ENCODE measurements at places on chromosomes 7 and 10.

GRCh38 chr10:57014758-57015157, 653.7 kb upstream of the ZWINT start:
- no peak for DNase-seq

GRCh38 chr7:156703773-156704482, 63.4 kb downstream of the RNF32 start:
- no peak for DNase-seq

DNA sequence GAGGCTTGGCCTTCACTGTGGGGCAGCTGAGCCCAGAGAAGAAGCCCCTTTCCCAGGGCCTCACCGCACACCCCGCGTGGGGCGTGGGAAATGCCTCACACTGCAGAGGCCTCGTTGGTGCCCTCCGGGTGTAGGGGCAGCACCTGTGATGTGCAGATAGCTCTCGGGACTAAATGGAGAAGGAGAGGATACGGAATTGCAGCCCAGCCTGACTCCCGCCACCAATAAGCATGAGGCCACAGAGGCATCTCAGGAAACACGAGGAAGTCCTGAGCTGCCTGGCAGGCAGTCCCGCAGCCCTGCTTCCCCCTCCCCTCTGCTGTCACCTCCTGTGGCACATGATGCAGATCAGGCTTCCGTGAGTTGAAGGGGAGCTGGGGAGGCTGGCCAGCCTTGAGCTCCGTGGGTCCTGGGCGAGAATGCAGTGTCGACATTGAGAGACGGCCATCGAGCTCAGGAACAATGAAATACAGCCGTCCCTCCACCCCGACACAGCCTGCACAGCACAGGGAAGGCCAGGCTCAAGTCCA, 59.6 kb upstream of the PPP2R2D start:
- DNase-seq = no peak

DNA sequence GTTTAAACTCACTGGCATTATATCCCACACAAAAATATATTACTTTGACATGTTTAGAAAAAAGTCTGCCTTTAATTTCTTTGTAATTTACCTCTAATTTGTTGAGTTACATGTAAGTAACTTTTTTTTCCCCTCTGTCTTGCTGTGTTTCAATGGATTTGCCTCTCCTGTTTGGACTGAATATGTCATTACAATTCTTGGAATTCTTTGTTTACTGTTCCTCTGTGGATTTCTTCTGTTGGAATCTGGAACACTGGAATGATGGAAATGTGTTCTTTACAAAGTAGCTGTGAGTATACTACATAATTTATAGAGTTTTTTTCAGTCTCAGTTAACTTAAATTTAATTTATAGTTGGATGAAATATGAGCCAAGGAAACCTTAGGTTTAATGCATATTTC, 30.4 kb downstream of the SEPTIN7 start:
- no peak for DNase-seq

- no peak for DNase-seq
Measured at GRCh38 chr7:6387734-6388294, 59.9 kb downstream of the DAGLB start.

DNA sequence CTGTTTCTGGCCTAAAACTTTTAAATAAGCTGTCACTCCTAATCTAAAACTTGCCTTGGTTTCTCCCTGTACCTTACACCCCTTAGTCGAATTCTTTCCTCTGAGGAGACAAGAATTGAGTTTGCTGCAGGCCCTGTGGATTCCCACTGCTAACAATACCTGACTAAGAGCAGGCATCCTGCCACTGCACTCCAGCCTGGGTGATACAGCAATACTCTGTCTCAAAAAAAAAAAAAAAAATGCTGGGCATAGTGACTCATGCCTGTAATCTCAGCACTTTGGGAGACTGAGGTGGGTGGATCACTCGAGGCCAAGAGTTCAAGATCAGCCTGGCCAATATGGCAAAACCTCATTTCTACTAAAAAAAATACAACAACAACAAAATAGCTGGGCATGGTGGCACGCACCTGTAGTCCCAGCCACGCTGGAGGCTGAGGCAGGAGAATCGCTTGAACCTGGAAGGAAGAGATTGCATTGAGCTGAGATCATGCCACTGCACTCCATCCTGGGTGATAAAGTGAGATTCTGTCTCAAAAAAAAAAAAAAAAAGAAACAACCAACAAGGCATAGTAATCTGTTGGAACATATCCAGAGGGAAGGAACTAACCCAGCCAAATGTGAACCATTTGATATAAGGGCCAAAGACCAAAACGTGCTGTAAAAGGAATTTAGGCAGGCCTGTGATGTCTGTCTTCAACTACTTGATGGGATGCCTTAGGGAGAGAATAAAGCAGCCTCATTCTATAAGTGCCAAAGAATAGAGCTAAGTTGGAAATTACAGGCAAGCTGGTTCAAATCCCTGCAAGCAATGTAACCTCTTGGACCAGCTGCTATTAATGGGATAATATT, 732.7 kb upstream of the AUTS2 start:
- DNase-seq = no peak

DNA sequence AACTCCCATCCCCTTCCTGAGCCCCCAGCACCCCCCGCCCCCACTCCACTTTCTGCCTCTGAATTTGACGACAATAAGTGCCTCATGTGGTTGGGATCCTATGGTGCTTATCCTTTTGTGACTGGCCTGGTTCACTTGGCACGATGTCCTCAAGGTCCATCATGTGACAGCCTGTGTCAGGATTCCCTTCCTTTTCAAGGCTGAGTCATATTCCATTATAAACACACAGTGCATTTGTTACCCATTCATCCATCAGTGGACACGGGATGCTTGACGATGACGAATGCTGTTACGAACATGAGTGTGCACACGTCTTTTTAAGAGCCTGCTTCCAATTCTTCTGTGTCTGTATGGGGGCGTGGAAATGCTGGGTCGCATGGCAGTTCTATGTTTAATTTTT, 26.7 kb downstream of the SHH start:
- no peak for DNase-seq

- no peak for DNase-seq
Measured at GRCh38 chr7:20785157-20786048, 1.3 kb downstream of the SP8 start.

DNA sequence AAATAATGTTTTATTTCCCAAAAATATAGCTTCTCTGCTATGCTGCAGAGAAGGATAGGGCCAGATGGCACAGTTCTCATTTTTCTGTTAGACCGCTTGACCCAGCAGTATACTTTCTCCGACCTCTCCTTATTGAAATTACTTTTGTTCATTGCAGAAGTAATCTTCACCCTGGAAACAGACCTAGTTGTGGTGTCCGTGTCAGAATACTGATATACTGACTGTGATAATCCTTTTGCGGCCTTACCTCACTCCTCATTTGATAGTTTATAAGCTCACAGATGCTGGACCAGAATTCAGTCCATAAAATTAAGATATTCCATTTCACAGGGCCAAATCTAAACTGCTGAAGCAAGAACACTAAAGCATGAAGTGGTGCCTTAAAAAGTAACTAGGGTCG, 260.6 kb upstream of the DKK1 start:
- DNase-seq = no peak

DNA sequence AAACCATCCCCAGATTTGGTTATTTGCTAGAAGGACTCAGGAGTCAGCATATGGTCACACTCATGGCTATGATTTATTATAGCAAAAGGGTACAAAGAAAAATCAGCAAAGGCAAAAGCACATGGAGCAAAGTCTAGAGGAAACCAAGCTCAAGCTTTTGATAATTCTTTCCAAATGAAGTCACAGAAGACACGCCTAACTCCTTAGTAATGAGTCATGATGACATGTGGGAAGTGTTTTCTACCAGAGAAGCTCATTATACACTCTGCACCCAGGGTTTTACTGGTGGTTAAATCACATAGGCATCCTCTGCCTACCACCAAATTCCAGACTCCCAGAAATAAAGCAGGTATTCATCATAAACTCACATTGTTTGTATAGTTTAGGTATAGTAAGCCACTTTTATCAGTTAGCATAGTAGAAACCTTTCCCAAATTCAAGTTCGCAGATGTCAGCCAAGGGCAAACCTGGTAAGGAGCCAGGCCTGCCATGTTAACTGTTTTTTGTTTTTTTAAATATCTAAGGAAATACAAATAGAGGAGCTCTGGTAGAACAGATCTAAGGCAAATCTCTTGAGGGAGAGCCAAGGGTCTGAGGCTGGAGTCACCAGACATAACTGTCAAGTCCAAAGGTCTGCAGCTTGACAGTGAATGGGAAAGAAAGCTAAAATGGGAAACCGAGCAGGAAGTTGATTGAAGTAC, 15.4 kb upstream of the HIBADH start:
- DNase-seq = no peak

DNA sequence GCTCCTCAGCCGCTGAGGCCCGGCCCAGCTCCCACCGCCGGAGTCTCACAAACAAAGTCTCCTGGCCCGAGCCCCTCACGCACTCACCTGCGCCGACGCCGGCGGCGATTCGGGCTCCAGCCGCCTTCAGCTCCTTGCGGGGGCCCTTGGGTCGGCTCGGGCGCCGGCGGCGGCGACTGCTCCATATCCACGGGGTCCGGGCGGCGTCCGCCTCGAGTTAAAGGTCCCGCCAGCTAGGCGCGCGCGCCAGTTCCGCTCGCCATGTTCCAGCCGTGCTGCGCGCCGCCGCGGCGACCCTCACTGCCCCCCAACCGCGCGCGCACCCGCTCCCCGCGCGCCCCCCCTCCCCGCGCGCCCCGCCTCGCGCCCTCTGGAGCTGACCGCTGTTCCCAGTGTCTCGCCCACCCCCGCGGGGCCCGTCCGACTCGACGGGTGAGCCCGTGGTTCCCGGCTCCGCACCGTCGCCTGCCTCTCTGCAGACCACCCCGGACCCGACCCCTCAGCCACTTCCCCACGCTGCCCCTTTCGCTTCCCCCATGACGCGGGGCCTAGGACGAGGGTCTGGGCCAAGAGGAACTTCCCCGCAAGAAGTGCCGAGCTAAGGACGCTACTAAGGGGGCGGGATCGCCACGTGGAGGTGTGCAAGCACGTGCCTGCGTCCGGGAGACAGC, 396.1 kb downstream of the ZNF33B start:
- DNase-seq = no peak

DNA sequence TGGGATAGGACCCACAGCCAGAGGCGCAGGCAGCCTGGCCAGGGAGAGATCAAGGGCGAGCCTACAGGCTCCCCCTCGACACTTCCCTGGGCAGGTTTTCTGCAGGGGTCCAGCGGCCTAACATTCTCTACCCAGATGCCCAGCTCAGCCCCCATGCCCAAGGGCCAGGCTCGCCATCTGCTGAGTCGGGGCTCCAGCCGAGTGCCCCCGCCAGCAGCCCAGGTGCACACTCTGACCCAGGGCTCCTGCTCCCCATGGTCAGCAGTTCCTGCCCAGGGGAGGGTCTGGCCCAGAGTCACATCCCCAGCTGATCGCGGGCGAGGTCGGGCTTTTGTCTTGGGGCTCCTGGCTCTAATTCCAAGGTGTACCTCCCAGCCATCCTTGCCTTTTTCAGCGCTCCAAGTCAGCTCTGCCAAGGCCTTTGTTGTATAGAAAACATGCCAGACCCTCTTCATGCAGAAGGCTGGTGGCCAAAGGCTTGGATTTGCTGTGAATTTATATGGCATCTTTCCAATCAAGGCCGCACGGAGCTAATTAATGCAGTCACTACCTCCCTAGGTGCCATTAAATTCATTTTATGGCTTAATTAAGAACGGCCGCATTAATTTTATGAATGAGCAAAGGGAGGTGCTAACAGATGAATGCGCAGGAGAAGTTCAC, 120.6 kb downstream of the LRRC18 start:
- DNase-seq = no peak

GRCh38 chr10:80451132-80451531, 3.0 kb upstream of the TSPAN14 start:
- DNase-seq = no peak

- DNase-seq = no peak
Measured at GRCh38 chr7:106693677-106694353, 32.9 kb upstream of the CCDC71L start.

DNA sequence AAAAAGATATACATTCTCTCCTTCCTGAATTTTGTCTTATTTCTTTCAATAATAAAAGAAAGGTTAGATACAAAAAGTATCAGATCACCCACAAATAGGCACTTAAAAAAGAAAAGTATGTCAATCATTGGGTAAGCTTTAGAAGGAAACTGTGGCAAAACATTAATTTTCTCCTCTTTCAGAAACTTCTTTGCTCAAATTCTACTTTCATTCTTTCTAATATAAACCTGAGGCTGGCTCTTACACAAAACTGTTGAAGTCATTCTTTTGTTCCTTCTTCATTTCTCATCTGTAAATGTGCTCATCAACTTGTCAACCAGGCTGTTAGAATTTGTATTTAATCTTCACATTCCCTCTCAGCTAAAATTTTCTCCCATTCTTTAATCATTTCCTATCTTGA, 124.6 kb downstream of the LRRN3 start:
- no peak for DNase-seq

- no peak for DNase-seq
Measured at GRCh38 chr10:44261710-44262455, 123.0 kb downstream of the CXCL12 start.

DNA sequence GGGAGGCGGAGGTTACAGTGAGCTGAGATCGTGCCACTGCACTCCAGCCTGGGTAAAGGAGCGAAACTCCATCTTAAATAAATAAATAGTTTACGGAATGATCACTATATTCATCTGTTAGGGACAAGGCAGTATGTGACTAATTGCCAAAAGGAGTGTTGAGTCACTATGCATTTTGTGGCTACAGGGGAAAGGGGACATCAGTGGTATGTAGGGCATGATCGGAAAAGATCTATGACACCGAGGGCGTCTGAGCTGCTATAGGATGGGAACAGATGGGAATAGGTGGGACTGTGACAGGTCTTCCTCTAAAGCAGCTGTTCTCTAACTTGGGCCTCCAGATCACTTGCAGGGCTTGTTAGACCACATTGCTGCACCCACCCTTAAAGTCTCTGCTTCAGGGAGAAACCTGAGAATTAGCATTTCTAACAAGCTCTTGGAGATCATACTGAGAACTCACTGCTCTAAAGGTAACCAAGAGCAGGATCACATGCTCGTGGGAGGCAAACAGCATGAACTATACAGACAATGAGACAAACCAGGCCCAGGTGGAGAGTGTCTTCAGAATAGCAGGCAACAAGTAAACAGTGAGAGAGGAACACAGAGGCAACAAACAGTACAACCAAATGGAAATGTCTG, 65.1 kb upstream of the ITGA8 start:
- no peak for DNase-seq

DNA sequence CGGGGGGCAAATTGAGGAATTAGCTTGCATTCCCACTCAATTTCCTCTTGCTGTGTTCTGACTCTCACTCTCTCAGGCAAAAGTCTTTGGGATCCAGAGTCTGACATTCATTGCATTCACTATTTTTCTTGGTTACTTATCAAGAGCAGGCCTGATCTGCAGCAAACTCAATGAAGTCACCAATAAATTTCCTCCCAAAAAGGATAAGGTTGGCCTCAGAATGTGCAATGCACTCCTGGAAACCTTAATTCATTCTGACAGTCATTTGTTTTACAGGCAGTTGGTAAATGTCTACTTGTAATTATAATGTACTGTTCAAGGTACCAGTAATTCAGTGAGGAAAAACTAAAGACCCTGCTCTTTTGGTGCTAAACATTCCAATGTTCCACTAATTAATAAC, 6.3 kb upstream of the DGKI start:
- DNase-seq = no peak

- DNase-seq = no peak
Measured at GRCh38 chr7:50791363-50791937, 8.8 kb upstream of the GRB10 start.

GRCh38 chr10:67011981-67012380, 86.1 kb downstream of the LRRTM3 start:
- DNase-seq = no peak

- DNase-seq = no peak
Measured at GRCh38 chr10:66822801-66823200, 103.0 kb upstream of the LRRTM3 start.

Data from activated T-helper 1 cell treated with anti-CD3 and anti-CD28 coated beads, Interleukin-12 subunit alpha, Interleukin-12 subunit beta, Interleukin-2, Interleukin-4 antibody, amounts not matched to agents 30 ng/mL and 10 ng/mL and 1 ng/mL, durations not matched to agents 14 hours and 24 hours and 36 hours (primary cell).